NCI-H2081 treated with DMSO at 0.1 percent for 48 hours (cell line): ENCODE measurements at places on chromosomes 1 and 21.

GRCh38 chr21:24514081-24514733 is 1093.1 kb downstream of the MRPL39 start:
- DNase-seq, result no peak

- DNase-seq, result no peak
Observed at GRCh38 chr1:233237647-233238046, 57.9 kb downstream of the PCNX2 start.

- DNase-seq, result no peak
Observed at GRCh38 chr1:223524930-223525451, 131.8 kb downstream of the CCDC185 start.

- no peak for DNase-seq
Observed at GRCh38 chr1:110213143-110213540, 3.0 kb downstream of the KCNC4 start.

- DNase-seq, result no peak
Observed at GRCh38 chr1:156828400-156829124, 11.9 kb upstream of the SH2D2A start.

- DNase-seq, result no peak
Observed at GRCh38 chr1:25068829-25069228, 138.8 kb upstream of the RUNX3 start.

DNA sequence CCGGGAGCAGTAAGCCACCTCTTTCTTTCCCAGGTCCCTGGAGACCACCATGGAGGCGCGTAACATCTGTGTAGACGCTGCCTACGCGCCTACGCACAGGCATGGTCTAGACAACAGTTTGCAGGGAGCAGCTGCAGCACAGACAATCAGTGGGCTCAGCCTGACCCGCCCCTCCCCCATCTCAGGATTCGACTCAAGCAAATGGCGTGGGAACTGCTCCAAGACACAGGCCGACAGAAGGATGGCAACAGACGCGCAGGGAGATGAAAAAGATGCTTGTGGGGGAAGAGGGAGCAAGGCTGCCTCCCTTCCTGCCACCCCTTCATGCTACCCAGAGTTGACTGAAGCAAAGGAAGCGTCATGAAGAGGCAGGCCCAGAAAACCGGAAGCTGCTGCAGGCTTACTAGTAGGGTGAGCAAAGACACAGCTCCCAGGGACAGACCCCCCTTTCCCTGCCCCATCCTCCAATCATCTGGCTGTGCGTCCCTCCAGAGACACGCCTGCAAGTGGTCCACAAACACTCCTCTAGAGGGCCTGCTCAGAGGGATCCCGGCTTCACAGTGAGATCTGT is 19.5 kb downstream of the STK40 start:
- no peak for DNase-seq

GRCh38 chr21:41406340-41406739 is 19.7 kb upstream of the MX1 start:
- DNase-seq, result no peak

DNA sequence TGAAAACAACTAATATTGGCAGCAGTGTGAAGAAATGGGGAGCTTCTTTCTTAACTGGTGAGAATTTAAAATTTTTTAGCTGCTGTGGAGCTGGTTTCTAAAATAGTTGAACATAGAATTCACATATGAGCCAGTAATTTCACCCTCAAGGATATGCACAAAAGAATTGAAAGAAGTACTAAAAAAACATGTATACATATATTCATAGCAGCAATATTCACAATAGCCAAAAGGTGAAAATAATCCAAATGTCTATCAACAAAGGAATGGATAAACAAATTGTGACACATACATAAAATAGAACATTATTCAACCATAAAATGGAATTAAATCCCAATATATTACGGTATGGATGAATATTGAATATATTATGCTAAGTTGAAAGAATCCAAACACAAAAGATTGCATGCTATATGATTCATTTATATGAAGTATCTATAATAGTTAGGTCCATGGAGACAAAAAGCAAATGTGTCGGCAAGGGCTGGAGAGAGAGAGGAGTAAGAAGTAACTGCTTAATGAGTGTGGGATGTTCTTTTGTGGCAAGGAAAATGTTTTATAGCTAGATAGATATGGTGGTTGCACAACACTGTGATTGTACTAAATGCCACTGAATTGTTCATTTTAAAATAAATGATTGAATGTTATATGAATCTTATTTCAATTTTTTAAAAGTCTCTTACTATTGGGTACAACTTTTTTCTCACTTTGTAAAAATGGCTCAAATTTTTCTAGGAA is 14.8 kb upstream of the COL11A1 start:
- DNase-seq, result no peak

GRCh38 chr21:34524646-34525601 is 12.9 kb upstream of the KCNE1 start:
- DNase-seq, result no peak

GRCh38 chr21:29075706-29076466 is 2.4 kb upstream of the CCT8 start:
- no peak for DNase-seq

DNA sequence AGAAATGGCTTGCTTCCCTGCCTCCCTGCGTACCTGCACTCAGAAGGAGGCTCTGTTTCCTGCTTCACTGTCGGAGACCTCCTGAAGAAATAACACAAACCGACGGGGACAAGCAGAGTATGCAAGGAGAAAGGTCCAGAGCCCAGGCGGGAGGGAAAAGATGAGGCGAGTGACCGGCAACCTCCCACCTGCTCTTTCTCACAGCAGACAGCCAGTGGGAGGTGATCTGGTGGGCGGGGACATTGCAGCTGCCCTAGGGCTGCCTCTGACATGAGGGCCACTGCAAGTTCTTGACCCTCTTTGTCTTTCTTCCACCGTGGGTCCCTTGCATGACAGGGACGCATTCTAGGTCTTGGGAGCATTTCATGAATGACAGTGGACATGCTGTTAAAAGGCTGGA is 368.2 kb downstream of the CAMTA1 start:
- DNase-seq, result no peak

- DNase-seq, result no peak
Observed at GRCh38 chr1:178308438-178308837, 188.3 kb downstream of the CLEC20A start.

DNA sequence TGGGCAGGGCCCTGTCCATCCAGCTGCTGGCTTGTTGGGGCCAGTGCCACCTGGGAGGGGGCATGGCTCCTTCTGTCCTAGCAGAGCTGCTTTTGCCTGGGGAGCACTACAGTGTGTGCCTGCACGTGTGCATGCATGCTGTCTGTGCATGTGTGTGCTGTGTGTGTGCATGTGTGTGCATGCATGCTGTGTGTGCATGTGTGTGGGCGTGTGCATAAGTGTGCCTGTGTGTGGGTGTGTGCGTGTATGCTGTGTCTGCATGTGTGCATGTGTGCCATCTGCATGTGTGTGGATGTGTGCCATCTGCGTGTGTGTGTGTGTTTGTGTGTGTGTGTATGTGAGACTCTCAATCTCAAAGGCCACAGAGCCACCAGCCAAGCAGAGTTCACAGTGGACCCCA is 8.3 kb upstream of the PRKCZ start:
- DNase-seq, result no peak

- DNase-seq, result no peak
Observed at GRCh38 chr1:204296431-204296988, 63.2 kb downstream of the PLEKHA6 start.

DNA sequence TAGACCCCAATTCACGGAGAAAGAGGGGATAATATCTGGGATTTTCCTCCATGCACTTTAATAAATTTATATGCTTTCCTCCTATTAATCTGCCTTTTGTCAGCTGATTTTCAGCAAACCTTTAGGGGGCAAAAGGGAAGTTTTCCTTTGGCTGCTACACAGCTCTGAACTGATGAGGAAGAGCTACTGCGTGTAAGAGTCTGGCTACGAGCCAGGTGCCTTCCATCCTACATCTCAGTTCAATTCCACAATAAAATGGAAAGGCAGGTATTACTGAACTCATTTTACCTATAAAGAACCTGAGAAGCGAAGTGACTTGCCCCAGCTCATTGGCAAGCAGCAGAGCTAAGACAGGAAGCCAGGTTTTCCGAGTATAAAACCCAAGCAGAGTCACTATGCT is 28.3 kb upstream of the ZNF326 start:
- DNase-seq, result no peak

- DNase-seq, result no peak
Observed at GRCh38 chr1:232596666-232597303, 33.1 kb downstream of the SIPA1L2 start.

GRCh38 chr1:204684571-204685235 is 835 bp downstream of the LRRN2 start:
- no peak for DNase-seq

DNA sequence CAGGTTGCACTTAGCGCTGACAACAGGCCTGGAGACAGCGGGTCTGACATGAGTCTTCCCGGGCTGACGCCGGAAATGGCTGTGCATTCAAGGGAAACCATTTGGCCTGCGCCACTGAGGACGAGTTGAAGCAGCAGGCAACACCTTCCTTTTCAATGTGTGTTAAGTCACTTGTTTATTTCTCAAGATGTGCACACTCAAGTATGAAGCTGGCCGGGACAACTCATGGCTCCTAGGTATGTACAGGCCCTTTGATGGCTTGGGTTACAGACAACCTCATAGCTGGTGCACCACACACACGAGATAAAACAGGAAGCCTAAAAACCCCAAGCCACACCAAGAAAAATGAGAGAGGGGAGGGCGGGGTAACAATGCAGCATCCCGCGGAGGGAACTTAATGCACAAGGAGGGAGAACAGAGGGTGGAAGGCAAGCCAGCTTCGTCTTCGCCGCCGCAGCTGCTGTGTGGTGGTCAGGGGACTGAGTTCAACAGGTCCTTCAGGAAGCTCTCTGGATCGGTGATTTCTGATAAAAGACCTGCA is 118.0 kb upstream of the IFFO2 start:
- DNase-seq, result no peak

DNA sequence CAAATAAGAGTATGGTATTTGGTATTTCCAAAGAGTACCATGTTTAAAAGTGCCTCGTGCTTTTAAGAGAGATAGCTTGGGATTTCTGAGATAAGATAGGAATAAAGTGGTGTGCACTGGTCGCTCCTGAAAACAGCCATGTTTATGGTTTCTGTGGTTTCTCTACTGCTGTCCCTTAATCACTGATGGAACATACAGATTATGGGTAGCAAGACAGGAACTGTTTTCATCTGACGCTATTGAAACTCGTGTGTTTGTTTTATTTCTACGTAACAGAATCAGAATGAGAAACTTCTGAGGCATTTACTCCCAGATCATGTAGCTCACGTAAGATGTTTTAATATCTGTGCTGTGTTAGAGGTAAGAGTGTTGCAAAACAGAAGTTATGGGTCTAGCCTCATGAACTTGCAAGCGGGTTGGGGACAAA is 126.0 kb downstream of the KIAA0319L start:
- no peak for DNase-seq

DNA sequence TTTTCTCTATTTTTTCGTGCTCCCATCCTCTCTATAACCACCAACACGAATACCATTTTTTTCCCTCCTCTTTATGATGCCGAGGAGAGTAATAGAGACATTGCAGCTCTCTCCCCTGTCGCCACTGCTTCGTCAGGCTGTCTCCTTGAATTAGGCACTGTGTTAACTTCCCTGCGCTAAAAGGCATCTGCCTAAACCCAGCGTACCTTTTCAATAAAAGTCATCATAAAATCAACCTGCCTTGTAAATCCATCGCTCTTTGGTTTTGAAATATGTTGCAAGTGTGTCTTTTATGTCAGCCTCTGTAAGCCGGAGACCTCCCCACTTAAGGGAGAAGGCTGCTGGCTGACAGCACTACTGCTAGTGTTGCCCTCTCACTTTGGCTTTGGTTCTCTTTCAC is 8.7 kb downstream of the RNF220 start:
- no peak for DNase-seq

- no peak for DNase-seq
Observed at GRCh38 chr1:155897746-155898145, 13.4 kb downstream of the RIT1 start.

DNA sequence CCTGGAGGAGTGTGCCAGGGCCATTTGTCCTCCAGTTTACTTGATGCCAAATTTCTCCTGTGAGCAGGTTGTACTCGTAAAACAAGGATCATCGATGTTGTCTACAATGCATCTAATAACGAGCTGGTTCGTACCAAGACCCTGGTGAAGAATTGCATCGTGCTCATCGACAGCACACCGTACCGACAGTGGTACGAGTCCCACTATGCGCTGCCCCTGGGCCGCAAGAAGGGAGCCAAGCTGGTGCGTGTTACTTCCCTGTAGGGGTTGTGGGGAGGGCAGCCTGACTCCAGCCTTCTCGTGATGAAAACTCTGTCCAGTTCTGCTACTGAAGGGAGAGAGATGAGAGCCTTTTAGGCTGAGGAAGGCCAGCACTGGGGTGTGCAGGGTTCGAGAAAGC is 2.2 kb downstream of the RPS8 start:
- DNase-seq, result no peak

- no peak for DNase-seq
Observed at GRCh38 chr1:229629261-229629660, 3.2 kb downstream of the URB2 start.

DNA sequence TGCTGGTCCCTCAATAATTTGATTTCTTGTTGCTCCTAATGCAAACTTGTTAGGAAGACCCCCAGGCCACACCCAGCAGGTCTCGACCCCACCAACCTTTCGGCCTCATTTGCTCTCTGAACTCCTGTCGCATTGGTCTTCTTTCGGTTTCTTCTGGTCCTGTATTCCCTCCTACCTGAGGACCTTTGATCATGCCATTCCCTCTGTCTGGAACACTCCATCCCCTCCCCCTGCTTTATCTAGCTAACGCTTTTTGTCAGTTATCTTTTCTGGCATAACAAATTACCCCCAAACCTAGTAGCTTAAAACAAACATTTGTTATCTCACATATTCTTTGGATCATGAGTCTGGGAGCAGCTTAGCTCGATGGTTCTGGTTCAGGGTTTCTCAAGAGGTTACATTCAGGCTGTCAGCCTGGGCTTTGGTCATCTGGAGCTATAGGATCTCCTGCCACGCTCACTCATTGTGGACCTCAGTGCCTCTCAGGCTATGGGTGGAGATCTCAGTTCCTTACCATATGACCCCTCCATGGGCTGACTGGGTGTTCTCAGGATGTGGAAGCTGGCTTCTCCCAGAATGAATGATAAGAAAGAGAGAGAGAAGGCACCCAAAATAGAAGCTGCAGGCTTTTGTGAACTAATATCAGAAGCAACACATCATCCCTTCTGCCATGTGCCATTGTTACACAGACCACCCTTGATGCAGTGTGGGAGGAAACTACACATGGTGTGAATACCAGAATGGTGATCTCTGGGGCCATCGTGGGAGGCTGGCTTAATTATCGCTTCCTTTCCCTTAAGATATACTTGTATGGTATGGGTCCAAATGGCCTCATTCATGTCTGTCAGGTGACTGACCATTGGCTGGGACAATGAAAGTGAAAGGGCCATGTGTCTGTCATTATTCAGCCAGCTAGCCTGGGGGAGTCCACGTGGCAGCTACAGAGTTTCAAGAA is 29.1 kb upstream of the BCAR3 start:
- DNase-seq, result no peak

DNA sequence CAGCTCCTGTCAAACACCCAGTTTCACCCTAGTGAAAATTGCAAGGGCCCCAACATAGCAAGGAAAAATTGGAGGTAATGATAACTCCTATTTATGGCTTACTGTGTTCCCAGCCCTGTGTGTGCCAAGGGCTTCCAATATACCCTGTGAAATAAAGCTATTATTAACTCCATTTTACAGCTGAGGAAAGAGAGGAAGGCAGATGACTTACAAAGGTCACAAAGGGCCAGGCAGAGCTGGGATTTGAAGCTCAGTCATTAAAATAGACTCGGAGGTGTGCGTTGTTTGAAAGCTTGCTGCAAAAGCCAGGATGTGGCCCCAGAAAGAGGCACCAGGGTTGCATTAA is 20.2 kb upstream of the SDC3 start:
- DNase-seq, result no peak

GRCh38 chr21:29403301-29403700 is 104.6 kb downstream of the BACH1 start:
- no peak for DNase-seq

- DNase-seq, result no peak
Observed at GRCh38 chr1:51506537-51506936, 12.5 kb downstream of the EPS15 start.
